ENCODE measurements at places on chromosomes 7 and 10. TPM values are rescaled to one million over a fixed set of nuclear protein-coding genes. Genes with fewer than 3 reads are reported as not detected.

DNA sequence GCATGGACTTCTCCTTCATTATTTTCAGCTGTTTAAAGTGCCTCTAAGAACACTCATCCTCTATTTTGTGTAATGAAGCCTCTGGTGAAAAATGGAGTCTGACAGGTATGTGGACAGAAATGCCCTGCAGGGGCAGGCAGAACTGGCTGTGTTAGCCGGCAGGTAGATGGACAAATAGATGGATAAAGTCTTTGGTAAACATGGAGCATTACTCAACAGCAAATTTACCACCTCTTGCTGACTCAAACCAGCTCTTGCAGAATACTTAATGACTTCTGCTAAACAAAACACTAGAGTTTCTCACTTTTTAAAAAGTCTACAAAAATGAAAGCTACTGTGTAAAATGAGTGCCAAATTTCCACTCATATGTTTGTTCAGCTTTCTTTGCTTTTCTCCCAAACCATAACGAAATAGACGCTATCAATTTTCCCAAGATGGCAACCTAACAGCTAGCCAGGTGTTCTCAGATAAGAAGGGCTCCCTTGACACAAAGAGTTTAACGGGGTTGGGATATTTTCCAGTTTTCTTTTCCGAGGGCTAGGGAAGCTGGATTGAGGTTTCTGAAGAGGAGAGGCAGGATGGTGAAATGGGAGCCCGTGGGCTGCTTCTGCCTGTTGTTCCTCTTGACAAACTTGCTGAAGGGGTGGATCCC is 71.9 kb upstream of the HABP2 start:
- DNase-seq: no peak

- DNase-seq: peak; percentile 10
These were observed 74.3 kb upstream of the PCGF5 start for GRCh38 chr10:91146146-91146545.

DNA sequence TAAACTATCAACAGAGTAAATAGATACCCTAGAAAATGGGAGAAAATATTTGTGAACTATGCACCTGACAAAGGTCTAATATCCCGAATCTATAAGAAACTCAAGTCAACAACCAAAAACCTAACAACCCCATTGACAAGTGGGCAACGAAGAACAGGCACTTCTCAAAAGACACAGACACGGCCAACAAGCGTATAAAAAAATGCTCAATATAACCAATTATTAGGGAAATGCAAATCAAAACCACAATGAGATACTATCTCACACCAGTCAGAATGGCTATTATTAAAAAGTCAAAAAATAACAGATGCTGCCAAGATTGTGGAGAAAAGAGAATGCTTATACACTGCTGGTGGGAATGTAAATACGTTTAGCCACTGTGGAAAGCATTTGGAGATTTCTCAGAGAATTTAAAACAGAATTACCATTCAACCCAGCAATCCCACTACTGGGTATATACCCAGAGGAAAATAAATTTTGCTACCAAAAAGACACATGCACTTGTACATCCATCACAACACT is 63.2 kb upstream of the CAV2 start:
- no peak for DNase-seq

NFE2L3 gene
- total RNA-seq: 1.4 TPM

DAGLB gene
- 37.6 TPM for total RNA-seq

Data from GM23248 (cell line).